Mucosa of descending colon (tissue), 3 donors: ENCODE measurements at places on chromosomes 13 and 19.

GRCh38 chr13:47332149-47332548 is 435.3 kb upstream of the HTR2A start:
- DNase-seq: no peak

DNA sequence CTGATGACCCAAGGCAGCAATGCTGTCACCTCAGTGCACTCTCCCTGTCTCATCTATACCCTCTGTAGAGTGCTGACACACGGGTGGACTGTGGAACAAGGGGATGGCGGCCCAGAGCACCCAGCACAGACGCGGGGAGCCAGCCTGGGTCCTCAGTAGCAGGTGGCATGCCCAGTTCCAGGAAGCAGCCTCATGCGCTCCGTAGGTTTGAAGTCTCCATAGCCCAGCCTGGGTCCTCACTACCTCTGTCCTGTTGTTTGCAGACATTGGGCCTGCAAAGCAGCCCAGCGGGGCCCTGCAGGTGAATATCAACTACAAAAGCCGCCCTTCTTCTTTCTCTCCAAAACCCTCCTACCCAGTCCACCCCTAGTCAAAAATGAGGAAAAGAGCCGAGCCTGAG is 5.0 kb upstream of the SLC7A9 start:
- no peak for DNase-seq

DNA sequence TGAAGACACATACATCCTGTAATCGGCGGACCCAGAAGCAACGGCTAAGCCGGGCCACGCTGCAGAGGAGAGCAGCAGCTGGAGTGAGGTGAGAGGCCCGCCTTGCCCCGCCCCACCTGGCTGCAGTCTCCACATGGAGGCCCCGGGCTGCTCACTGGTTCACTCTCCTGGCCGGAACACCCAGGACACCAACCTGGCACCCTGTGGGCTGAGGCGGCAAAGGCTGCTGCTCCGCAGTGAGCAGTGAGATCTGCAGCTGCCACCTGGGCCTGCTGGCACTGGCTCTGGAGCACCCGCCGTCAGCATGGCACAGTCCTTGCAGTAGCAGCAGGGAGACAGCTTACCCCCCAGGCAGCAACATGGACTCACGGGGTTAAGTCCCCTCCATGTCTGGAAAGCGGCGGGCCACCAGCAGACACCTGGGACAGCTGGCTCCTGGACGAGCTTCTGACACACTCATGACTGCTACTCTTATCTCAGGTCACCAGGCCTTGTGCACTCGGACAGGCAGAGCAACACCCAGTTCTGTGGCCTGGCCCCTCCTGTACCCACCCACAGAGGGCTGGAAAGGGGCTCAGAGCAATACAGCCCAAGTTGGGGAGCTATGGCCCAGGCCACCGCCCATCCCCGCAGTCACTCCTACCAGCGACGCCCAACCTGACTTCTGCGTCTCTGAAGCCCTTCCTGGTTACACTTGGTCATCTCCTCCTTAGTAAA is 13.2 kb upstream of the KPTN start:
- peak; percentile 41 for DNase-seq

DNA sequence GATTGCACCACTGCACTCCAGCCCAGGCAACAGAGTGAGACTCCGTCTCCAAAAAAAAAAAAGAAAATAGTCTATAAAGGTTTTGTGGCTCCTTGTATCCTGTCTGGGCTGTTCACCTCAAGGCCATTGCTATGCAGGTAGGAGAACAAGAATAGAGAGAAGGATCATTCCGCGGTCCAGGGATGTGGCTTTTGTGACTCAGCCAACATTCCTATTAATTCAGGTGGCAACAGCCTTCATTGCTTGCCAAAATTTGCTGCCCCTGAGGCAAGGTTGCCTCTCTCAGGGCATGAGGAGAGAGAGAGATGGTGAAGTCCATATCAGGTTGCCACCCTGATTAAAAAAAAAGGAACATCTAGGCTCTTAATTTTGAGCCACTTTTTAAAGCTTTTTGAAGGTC is 8.0 kb downstream of the ZNF551 start:
- DNase-seq: no peak

DNA sequence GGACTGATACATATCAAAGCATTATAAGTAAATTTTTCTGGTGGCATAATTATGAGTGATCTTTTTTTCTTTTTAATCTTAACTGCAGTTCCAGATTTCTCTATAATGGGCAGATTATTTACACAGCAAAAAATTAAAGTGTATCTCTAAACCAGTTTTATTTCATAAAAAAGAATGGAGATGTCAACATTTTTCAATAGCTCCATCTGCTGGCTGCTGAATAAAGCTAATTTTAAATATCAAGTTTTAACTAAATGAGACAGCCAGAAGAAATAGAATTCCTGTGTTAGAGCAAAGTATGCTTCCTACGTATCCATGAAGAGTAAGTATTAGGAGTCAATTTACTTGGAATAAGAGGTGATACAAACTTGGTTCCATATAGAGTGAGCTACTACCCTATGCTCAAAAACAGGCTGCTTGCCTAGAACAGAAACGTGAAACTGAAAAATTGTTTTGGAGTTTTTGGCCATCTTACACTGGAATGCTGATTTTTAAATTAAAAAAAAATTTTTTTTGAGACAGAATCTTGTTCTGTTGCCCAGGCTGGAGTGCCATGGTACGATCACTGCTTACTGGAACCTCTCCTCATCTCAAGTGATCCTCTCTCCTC is 5.0 kb upstream of the PDS5B start:
- no peak for DNase-seq

DNA sequence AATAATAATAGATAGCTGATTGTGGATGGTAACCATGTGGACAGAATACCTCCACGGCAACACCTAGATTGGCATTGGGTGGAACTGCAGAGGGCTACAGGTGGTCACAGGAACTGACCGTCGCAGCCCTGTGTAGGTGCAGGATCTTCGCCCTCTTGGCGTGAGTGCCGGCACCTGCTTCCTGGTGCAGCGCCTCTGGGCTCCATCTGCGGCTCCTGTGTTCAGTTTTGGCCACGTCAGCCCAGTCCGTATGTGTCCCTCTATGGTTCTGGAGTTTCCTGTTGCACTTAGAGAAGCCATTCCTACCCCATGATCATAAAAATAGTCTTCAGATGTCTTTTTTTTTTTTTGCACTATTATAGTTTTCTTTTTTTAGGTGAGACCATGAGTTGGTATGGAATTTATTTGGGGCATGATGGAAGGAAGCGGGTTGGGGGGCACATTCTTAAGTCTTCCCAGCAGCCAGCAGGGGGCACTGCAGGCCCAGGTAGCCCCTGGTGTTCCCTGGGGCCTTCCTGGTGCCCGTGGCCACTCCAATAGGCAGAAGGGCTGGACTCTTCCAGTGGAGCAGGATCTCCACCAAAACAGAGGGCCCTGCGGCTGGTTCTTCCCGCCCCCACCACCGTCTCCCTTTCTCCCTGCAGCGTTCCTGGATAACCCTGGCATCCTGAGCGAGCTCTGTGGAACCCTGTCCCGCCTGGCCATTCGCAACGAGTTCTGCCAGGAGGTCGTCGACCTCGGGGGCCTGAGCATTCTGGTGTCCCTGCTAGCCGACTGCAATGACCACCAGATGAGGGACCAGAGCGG is 10.1 kb upstream of the SLC25A42 start:
- DNase-seq: peak; percentile 56

DNA sequence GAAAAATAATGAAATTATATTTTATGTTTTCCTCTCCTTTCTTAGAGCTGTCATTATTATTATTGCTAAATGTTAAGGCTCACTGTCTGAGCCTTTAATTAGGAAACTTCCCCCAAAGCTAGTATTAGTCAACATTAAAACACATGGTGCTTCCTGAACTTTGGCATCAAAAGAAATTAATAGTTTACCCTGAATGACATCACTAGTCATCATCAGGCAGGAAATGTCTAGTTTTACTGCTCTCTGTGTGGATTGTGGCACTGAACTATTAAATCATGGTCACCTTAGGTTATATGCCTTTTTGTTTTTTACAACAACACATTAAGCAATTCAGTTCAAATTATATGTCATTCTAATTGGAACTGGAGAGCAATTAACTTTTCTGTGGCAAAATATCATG is 595.5 kb downstream of the SLITRK1 start:
- no peak for DNase-seq

- DNase-seq: no peak
Observed at GRCh38 chr13:100827489-100828176, 153.0 kb upstream of the TMTC4 start.

DNA sequence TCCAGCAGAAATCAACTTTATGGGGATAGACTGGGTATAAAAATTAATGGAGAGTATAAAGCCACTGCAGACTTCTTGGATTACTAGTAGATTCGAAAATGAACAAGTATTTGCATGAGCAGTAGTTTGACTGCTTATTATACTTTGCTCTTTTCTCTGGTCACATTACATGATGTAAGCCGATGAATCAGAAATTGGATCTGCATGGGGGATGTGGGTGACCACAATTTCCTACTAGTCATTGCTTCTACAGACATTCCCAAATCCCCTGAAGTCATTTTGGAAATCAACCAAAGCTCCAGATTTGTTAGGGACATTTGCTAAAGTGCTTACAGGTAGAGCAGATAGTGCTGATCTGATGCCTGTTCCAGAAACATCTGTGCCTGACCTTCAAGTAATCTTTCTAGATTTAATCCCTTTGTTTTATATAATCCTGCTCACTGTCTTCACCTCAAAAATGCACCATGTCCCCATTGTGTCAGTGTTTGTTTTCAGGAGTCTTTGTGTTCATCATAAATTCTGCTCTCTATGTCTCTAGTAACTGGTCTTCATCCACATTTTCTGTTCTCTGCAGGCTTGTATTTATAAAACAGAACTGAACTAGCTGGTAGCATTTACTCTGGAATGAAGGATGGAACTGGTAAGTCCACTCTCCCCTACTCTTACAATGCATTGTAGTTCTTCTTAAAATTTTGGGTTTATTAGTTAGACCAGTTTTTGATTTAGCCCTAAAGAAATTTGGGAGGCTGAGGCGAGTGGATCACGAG is 201.5 kb upstream of the CSNK1A1L start:
- no peak for DNase-seq

- DNase-seq: no peak
Observed at GRCh38 chr13:98014766-98015165, 61.3 kb downstream of the IPO5 start.

- no peak for DNase-seq
Observed at GRCh38 chr13:62643007-62643483, 1227.4 kb upstream of the PCDH20 start.

- no peak for DNase-seq
Observed at GRCh38 chr13:42649831-42650230, 75.9 kb downstream of the TNFSF11 start.

GRCh38 chr19:49782515-49782914 is 15.7 kb downstream of the AP2A1 start:
- DNase-seq: no peak

- DNase-seq: no peak
Observed at GRCh38 chr13:23609414-23609760, 39.2 kb downstream of the TNFRSF19 start.

DNA sequence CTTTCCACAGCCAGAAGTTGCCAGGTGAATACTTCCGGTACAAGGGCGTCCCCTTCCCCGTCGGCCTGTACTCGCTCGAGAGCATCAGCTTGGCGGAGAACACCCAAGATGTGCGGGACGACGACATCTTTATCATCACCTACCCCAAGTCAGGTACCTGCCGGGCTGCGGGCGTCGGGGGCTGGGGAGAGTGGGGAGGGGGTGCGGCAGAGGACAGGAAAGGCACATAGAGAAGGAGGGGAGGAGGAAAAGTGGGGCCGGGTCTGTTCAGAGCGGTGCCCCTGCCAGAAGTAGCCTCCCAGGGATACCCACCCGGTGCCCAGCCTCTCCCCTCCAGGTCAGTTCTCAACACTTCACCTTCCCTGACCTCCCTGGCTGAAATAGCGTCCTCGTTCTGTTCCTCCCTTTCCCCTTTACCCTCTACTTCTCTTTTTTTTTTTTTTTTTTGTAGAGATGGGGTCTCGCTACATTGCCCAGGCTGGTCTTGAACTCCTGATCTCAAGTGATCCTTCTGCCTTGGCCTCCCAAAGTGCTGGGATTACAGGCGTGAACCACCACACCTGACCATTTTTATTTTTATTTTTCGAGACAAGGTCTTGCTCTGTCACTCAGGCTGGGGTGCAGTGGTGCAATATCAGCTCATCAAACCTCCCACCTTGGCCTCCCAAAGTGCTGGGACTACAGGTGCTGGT is 24.1 kb downstream of the SULT2B1 start:
- DNase-seq: no peak

GRCh38 chr13:110533771-110534670 is 27.5 kb downstream of the RAB20 start:
- no peak for DNase-seq

DNA sequence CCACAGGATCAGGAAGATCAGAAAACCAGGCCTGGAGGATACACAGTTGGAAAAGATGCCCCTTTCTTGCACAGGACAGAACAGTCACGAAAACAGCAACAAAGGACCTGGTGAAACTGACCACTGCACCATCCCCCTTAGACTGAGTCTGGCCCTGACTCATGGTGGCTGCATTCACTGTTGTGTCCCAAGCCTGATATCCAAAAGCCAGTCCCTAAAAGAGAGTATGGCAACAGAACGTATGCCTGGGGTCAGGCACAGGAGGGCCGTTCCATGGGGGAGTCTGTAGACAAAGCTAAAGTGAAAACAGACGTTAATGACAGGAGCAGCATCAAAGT is 301.1 kb upstream of the NBEA start:
- no peak for DNase-seq

- no peak for DNase-seq
Observed at GRCh38 chr13:100710176-100710575, 35.6 kb upstream of the TMTC4 start.

DNA sequence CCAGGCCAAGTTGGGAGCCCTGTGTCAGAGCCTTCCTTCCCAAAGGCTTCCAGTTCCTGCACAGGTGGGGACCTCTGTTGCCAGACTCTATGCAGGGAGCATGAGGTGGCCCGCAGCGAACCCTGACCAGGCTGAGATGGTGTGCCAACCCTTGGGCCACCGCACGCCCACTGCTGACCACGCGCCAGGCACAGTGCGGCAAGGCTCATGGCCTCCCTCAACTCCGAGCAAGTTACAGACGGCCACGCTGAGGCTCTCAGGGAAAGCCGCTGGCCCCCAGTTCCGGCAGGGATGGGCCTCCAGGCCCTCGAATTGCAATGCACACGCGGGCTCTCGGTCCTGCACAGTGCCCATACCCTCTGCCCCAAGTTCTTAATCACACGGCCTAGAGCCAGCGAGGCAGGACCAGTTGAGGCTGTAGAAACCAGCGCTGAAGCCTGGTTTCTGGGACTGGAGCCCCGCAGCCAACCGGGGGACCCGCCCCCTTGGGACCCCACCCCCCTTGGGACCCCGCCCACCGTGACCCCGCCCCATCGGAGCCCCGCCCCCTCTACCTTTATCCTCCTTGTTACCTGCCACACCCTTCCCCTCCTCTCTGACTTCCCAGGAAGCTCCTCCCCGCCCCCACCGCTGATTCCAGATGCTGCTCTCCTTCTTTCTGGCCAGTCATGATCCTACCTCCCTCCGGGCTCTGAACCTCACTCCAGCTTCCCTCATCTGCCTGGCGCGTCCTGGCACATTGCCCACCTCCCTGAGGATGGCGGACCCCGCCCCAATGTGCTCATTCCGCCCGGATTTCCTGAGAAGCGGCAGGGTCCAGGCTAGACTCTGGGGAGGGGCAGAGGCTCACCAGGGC is 6.0 kb downstream of the PEX11G start:
- DNase-seq: peak; percentile 77
